AG04449 (cell line): ENCODE measurements at places on chromosomes 3 and 15.

DNA sequence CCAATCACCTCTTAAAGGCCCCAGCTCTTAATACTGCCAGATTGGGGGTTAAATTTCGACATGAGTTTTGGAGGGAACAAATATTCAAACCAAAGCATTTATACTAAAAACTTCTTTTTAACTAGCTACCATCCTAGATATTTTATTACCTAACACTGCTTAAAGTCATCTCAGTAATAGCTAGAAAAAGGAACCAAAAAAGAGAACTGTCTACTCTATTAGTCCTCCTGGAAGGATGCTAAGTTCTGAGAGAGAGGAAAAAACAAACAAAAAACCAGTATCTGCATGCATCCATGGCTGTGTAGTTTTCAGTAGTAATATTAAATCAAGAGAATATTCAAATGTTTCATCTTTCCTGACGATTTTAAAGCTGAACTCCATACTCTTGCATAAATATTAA is 5.8 kb downstream of the CPOX start:
- no peak for DNase-seq

GRCh38 chr3:38127611-38128302 is 9.2 kb downstream of the ACAA1 start:
- DNase-seq, result no peak

DNA sequence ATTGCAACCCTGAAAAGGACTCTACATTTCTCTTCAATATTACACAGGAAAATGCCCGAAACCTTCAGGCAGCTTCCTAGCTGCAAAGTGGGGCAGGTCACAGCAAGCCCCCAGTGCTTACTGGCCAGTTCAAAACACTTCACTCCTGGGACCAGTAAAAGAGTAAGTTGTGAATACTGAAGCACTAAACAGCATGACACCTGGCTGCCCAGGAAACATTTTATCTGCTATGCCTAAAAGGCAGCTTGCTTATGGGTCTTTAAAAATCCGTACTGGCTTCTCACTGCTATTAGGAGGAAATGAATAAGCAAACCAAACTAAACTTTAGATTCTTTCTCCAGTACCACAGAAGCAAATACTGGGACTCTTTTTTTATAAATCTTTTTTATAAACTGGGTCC is 457.9 kb upstream of the ALCAM start:
- no peak for DNase-seq

DNA sequence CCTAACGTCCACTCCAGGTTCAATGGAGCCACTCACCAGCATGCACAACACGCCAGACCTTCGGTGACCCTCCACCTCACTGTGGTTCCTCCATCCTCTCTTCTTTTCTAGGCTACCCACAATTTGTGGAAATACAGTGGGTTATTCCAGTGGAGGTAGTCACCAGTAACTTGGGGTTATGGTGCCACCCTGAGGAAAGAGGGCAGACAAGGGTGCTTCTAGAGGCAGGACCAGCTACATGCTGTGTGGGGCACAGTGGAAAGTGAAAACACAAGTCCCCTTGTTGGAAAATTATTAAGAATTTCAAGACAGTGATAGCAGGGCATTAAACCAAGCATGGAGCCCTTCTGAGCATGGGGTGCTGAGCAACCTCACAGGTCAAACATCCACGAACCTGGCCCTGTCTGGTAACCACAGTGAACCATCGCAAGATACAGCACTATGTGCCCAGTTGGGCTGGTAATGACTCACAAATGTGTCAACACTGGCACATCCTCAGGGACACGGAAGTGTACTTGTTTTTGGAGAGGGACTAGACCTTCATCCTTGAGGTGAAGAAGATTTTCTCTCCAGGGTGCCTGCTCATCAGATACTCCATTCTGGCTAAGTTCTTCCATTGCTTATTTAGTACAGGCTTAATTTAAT is 166.7 kb downstream of the STT3B start:
- no peak for DNase-seq
